CD4-positive, alpha-beta memory T cell (primary cell): ENCODE measurements at places on chromosomes 6 and 20. TPM values are rescaled to one million over a fixed set of nuclear protein-coding genes. Genes with fewer than 3 reads are reported as not detected.

The TFAP2A gene
- not detected for total RNA-seq

The RAD21L1 gene
- total RNA-seq = not detected

The METTL24 gene
- total RNA-seq = 0.29 TPM

The KCNS1 gene
- 0.09 TPM for total RNA-seq

The HLA-DQB1 gene
- 9.9 TPM for total RNA-seq

The SLC2A10 gene
- total RNA-seq = not detected

DNA sequence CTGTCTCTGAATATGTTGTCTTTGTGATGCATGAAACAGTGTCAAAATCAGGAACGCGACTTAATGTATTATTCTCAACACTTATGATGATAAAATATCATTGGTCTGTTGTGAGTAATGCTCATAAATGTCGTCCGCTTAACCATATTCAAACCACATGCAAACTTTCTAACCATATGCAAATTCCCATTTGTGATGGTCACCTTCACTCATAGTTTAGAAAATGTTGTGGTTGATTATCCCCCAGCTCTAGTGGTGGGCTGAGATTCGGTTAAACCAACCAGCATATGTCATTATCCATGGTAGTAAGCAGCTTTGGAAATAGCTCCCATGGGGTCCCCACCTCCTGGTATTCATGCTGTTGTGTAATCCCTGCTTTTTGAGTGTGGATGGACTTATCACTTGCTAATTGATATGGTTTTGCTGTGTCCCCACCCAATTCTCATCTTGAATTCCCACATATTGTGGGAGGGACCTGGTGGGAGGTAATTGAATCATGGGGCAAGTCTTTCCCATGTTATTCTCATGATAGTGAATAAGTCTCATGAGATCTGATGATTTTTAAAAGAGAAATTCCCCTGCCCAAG, 360.0 kb upstream of the TSHZ2 start:
- no peaks in the 10 kb centered on the region for H3K27me3 ChIP-seq
- H3K36me3 ChIP-seq = no peaks in the 10 kb centered on the region
- H3K4me3 ChIP-seq = no peak overlapping the region
- no peaks in the 10 kb centered on the region for H3K4me1 ChIP-seq
- DNase-seq = no peak
- H3K27ac ChIP-seq = no peak overlapping the region

GRCh38 chr6:82842721-82843120, 222.9 kb downstream of the UBE3D start:
- H3K4me1 ChIP-seq = no peaks in the 10 kb centered on the region
- no peak overlapping the region for H3K27ac ChIP-seq
- H3K27me3 ChIP-seq = no peaks in the 10 kb centered on the region

- no peak overlapping the region for H3K4me3 ChIP-seq
- no peaks in the 10 kb centered on the region for H3K36me3 ChIP-seq
- peaks cover 39% of the 10 kb centered on the region for H3K4me1 ChIP-seq
- no peaks in the 10 kb centered on the region for H3K27me3 ChIP-seq
- no peak for DNase-seq
These were observed 84.4 kb downstream of the BACH2 start for GRCh38 chr6:90212274-90212673.

- no peak overlapping the region for H3K4me3 ChIP-seq
- H3K4me1 ChIP-seq = peaks cover 10% of the 10 kb centered on the region
- H3K27me3 ChIP-seq = peaks cover 3% of the 10 kb centered on the region
- H3K36me3 ChIP-seq = no peaks in the 10 kb centered on the region
- no peak for DNase-seq
These were observed 4.1 kb upstream of the TPD52L1 start for GRCh38 chr6:125149256-125150144.

DNA sequence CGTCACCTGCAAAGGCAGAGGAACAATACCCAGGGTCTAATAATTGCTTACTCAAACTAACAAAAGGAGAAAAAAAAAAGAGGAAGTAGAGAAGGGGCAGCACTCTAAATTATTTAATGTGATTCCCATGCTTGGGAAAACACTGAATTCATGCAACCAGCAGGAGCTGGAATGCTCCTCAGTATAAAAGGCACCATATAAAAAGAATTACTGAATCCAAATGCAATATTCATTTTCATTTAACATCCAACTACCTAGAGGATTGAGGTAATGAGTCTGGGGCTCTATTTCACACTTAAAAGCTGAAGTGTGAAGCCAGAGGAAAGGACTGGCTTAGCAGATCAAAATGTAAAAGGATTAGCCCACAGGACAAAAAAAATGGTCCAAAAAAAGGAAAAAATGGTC, 8.7 kb downstream of the B4GALT5 start:
- no peaks in the 10 kb centered on the region for H3K27me3 ChIP-seq
- H3K27ac ChIP-seq = no peak overlapping the region
- H3K4me1 ChIP-seq = peaks cover 36% of the 10 kb centered on the region
- no peak overlapping the region for H3K4me3 ChIP-seq
- H3K36me3 ChIP-seq = no peaks in the 10 kb centered on the region

DNA sequence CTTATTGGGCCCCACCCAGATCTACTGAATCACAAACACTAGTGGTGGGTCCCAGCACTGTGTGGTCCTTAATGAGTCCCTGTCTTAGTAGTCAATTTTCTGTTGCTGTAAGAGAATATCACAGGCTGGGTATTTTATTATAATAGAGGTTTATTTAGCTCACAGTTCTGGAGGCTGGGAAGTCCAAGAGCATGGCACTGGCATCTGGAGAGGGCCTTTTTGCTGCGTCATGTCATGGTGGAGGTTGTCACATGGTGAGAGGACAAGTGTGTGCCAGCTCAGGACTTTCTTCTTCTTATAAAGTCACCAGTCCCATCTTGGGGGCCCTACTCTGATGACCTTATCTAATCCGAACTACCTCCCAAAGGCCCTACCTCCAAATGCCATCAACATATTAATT, 105.0 kb downstream of the PPP1R14C start:
- H3K4me3 ChIP-seq = no peak overlapping the region
- no peaks in the 10 kb centered on the region for H3K36me3 ChIP-seq
- DNase-seq = no peak
- no peak overlapping the region for H3K27ac ChIP-seq

DNA sequence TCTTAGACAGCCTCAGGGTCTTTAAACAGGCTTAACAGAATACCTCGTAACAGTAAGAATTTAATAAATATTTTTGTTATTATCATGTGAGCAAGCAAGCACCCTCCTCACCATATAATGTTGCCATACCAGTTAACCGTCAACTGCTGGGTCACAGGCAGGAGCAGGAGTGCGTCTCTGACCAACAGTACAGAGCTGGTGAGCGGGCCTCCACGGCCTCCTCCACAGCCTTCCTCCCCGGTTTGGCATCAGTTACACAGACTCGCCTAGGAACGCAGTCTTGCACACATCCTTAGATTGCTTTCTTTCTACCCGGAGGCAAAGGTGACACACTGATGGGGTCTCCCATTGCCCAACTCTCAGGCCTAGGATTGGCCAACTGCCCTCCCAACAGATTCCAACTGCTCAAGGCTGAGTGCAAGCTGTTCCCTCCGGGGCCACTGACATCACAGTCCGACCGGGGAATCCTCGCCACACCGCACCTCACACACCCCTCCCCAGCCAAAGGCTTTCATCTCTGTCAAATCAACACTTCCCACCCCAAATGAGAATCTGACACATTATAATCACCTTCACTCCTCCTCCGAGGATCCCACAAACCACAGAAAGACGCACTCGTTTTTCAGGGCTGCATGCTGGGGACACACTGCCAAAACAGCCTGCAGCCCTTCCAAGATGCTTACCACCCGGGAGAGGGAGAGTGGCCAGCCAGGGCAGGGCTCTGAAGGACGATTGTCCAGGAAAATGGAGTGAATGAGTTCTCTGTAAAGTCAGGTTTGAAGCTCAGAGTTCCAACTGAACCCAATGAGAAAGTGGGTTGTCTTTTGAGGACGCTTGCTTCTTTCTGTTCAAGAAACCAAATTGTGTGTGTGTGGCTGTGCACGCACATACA, 63.2 kb downstream of the PDE10A start:
- H3K4me3 ChIP-seq = no peak overlapping the region
- no peak for DNase-seq
- H3K36me3 ChIP-seq = no peaks in the 10 kb centered on the region
- H3K4me1 ChIP-seq = no peaks in the 10 kb centered on the region

DNA sequence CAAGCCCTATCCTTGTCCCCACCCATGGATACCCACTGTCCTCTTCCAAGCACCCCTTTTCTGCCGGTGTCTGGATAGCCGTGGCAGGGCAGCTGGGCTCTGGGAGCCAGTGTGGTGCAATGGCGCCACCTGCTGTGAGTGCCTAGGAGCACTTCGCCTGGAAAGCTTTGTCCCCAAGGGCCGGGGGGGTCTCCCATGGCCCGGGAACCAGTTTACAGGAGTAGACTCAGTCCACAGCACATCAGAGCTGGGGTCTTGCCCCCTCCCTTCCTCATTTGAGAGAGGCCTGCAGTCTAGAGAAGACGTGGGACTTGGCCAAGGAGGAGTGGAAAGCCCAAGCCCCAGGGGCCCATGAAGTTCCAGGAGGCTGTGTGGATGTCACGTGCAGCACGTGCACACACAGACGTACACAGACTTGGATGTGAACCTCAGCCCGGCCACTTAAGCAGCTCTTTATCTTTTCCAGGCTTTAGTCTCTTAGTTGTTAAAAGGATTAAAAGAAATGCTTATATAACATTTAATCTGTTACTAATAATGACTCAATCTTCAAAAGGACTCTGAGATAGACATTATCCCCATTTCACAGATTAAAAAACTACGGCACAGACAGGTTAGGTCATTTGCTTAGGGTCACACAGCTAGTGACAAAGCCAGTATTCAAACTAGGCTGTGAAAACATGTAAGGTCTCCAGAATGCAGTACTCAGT, 40.9 kb upstream of the CDH22 start:
- H3K27ac ChIP-seq = no peak overlapping the region
- H3K27me3 ChIP-seq = no peaks in the 10 kb centered on the region
- H3K4me3 ChIP-seq = no peak overlapping the region
- peak; percentile 36 for DNase-seq
- H3K36me3 ChIP-seq = peaks cover 33% of the 10 kb centered on the region

DNA sequence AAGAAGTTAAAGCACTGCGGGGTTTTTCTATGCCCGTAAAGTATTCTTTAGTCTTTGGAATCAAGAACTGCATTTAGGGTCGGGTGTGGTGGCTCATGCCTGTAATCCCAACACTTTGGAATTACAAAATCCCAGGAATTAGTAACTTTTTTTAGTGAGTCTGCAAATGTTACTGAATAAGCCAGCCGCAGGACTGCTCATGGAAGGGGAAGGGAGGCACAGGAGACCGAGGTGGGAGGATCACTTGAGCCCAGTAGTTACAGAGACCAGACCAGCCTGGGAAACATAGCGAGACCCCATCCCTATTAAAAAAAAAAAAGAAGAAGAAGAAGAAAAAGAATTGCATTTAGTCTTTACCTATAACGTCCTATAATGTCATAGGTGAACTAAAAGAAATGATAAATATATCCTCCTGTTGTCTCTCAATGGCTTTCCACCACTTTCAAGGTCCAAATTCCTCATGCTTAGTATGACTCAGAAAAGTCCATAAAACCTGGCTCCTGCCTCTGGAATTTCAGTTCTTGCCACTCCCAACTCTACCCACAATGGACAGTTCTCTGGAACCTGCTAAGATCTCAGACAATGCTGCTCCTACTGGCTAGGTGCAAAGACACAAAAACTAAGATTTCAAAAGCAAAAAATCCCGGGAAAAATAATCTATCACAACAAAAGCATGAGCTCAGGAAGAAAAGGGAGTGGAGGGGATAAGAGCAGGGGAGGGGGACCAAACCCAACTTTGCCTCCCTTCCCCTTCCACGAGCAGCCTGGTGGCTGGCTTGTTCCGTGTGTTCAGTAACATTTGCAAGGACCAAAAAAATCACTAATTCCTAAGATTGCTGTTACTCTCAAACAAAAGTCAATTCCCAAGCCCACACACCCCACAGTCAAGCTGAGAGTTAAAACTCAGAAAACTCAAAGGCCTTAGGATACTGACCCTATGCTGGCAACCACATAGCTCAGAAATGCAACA, 39.0 kb downstream of the B4GALT5 start:
- DNase-seq = no peak
- H3K4me1 ChIP-seq = peaks cover 89% of the 10 kb centered on the region

GRCh38 chr6:79672631-79673111, 41.5 kb downstream of the SH3BGRL2 start:
- no peak overlapping the region for H3K4me3 ChIP-seq
- H3K4me1 ChIP-seq = peaks cover 25% of the 10 kb centered on the region
- no peak overlapping the region for H3K27ac ChIP-seq
- H3K27me3 ChIP-seq = no peaks in the 10 kb centered on the region
- H3K36me3 ChIP-seq = no peaks in the 10 kb centered on the region

GRCh38 chr20:48921883-48922820, 641 bp downstream of the ARFGEF2 start:
- H3K27ac ChIP-seq = peak overlapping the region; percentile 93
- H3K4me3 ChIP-seq = peak overlapping the region; percentile 91
- H3K4me1 ChIP-seq = peaks cover 33% of the 10 kb centered on the region
- H3K27me3 ChIP-seq = no peaks in the 10 kb centered on the region
- peak; percentile 42 for DNase-seq

DNA sequence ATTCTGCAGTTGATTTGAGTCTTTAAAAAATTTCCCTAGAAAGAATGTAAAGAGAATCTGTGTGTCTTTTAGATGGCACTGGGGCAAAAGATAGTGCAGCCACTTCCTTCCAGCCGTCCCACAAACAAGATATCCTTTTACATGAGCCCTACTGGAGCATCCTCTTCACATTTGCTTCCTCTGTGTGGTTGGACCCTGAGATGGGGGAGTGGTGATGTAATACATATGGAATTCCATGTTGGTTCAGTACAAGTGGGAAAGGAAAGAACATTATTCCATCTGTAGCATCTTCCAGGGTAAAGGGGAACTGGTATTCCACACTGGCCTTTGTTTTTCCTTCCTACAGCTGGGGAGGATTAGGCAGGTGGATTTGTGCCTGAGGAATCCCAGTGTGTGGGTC, 78.9 kb upstream of the ISM1 start:
- H3K27ac ChIP-seq = no peak overlapping the region
- no peaks in the 10 kb centered on the region for H3K36me3 ChIP-seq
- no peaks in the 10 kb centered on the region for H3K4me1 ChIP-seq

GRCh38 chr20:19453862-19454261, 241.4 kb downstream of the SLC24A3 start:
- no peak for DNase-seq
- no peaks in the 10 kb centered on the region for H3K4me1 ChIP-seq
- H3K27me3 ChIP-seq = no peaks in the 10 kb centered on the region

GRCh38 chr6:79833964-79834284, 113.4 kb downstream of the ELOVL4 start:
- H3K4me1 ChIP-seq = no peaks in the 10 kb centered on the region
- no peaks in the 10 kb centered on the region for H3K27me3 ChIP-seq
- DNase-seq = no peak
- no peak overlapping the region for H3K27ac ChIP-seq

DNA sequence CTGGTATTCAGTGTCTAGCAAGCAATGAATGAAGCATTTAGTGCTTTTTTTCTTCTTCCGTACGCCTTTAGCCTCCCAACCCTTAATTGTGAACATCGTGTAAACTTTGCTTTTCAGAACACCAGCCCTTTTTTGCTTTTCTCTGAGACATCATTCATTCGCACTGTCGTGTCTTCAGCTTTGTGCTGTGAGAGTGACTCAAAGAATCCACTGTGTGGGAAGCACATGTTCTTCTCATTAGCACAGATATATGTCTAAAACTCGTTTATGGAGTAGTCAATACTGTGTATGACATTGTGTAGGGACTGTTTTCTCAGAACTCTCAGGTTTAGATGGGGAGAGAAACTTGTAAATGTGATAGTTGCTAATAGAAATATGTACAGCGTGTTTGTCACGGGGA, 279.1 kb downstream of the FARS2 start:
- no peaks in the 10 kb centered on the region for H3K27me3 ChIP-seq
- no peaks in the 10 kb centered on the region for H3K4me1 ChIP-seq
- no peak overlapping the region for H3K27ac ChIP-seq
- H3K4me3 ChIP-seq = no peak overlapping the region
- DNase-seq = no peak
